ENCODE measurements at places on chromosomes 7 and 10.

- DNase-seq, result peak; percentile 49
Observed at GRCh38 chr10:71725998-71726579, 6.5 kb upstream of the C10orf105 start.

DNA sequence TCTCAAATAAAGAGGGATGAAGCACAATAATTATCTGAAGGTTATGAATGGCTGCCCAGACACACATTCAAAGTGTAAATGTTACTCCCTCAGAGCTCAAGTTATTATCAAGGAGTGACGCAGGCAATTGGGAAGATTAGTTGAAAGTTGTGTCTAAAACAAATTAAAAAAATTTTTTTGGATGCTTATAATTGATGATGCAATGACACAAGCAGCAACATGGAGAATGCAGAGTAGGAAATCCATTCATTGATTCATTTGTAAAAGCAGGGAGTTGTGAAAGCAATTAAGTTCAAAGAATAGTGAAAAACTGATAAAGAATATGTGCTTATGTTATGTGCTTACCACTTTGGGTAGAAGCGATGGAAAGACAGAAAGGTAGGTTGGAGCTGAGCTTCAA is 120.4 kb downstream of the CDK6 start:
- DNase-seq, result no peak

- no peak for DNase-seq
Observed at GRCh38 chr10:21514818-21515351, 10.6 kb downstream of the SKIDA1 start.

GRCh38 chr7:85681241-85681640 is 494.4 kb upstream of the SEMA3D start:
- DNase-seq, result no peak

DNA sequence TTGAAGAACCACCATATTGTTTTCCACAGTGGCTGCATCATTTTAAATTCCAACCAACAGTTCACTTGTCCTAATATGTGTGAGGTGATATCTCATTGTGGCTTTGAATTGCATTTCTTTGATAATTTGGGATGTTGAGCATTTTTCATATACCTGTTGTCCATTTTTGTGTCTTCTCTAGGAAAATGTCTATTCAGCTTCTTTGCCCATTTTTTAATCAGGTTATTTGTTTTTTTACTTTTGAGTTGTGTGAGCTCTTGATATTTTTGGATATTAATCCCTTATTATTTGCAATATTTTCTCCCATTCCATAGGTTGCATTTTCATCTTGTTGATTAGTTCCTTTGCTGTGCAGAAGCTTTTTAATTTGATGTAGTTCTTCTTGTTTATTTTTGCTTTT is 95.1 kb upstream of the CCDC71L start:
- no peak for DNase-seq

- no peak for DNase-seq
Observed at GRCh38 chr7:84841809-84842208, 345.0 kb downstream of the SEMA3D start.

DNA sequence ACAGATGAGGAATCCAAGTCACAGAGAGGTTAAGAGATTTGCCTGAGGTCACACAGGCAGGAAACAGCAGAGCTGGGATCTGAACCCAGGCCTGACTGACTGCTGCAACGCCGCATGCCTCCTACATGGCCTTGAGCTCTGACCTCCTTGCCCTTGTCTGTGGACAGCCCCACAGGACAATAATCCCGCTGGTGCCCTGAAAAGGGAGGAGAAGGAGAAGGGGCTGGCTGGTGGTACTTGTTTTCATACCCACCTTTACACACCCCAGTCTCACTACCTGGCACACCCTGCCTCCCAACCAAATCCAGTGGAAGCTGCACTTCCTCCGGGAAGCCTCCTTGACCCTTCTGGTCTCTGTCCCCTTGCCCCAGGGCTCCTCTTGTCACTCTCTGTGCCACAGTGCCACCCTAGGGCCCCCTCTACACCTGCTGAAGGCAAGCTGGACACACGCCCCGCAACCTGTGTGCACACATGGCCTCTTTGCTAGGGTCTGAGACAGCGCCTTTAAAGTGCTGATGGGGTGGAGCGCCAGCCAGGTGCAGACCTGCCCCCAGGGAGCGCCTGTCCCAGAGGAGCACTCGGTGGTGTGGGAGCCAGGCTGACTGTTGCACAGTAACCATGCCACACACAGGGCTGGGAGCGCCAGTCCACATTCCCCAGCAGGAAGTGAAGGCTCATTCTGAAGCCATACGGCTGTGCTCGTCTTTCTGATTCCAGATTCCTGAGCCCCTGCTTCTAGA is 38.6 kb downstream of the ZCCHC24 start:
- no peak for DNase-seq

- DNase-seq, result peak; percentile 43
Observed at GRCh38 chr10:30151581-30152389, 92.4 kb upstream of the JCAD start.
